ENCODE measurements at places on chromosomes 1 and 21.

GRCh38 chr1:145916745-145917144, 1.8 kb downstream of the PEX11B start:
- no peak for DNase-seq

DNA sequence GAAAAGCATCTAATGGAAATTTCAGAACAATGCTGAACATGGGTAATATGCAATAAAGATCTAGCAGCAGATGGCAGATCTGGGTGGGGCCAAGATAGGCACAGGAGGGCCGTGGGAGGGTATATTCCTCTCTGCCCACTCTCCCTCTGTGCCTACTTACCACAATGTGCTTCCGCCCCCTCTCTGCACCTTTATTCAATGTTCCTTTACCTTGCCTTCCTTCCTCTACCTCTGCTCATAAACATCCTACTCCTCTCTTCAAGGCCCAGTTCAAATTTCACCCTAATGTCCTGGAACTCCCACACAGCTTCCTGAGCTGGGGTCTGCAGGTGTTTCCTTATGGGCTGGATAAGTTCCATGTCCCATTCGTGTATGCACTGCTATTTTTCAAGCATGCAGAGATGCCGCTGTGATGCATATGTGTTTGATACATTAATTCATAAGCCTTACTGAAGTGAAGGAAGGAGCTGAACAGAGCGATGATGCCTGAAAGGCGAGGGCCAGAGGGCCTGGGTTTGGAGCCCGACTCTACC, 65.6 kb upstream of the EDEM3 start:
- no peak for DNase-seq

GRCh38 chr1:152501704-152502103, 8.9 kb upstream of the LCE5A start:
- no peak for DNase-seq

DNA sequence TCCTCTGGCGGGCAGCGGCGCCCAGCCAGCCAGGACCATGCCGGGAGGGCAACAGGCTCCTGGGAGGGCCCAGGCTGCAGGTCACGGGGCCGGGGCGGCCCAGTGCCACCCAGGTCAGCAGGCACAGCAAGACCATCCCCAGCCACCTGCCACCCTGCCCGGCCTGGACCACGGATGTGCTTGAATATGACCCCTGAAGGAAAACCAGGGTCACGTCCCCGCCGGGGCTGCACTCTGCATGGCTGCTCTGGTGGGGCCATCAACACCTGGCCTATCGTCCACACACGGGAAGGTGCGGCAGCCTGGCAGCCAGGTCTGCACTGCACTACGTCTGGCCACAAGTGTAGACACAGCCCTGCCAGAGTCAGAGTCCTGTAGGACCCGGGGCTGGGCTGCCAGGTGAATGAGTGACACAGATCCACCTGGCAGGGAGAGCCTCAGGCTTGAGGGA, 6.9 kb downstream of the WNT9A start:
- no peak for DNase-seq

DNA sequence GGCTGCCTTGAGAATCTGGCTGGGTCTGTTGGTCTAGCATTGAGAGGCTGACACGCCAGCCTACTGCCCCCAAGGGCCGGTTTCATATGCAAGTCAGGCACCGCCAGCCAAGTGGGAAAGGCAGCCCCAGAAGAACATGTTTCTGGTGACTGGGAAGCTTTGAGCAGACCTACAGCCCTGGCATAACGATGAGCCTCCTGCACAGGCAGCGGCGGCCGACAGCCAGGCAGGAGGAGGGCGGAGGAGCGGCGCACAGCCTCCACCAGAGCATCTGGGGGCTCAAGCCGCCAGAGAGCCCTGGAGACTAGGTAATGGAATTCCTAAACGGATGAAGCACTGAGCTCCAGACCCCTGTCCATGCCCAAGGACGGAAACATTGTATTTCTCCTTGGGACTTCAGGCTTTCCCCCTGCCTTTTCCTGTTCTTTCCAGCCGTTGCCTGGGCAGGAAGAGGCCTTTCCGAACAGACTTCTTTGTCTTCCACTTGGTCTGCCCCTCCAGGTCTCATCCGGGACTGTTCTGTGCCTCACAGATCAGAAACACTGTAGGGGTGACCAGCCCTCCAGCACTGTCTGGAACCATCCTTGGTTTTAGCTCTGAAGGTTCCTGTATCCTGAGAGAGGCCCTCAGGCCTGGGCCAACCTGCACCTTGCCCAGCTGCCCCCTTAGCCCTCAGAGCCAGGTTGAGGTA, 59.5 kb downstream of the IRF2BP2 start:
- DNase-seq: no peak

GRCh38 chr1:95584315-95584714, 350.3 kb downstream of the RWDD3 start:
- no peak for DNase-seq

DNA sequence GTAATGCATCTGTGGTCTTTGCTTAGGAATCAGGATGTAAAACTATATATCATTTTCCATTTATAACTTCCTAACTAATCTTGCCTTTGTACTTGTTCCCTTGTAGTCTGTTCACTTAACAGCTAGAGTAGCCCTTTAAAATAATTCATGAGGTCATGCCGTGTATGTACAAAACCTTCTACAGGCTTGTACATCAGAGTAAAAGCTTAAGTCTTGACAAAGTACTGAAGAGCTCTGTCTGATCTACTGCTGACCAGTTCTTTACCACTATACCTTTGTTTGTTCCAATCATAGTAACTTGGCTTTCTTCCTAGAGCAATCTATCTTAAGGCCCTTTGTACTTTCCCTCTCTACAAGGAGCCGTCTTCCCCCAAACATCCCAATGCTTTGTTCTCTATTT, 90.7 kb upstream of the KIAA1614 start:
- no peak for DNase-seq

DNA sequence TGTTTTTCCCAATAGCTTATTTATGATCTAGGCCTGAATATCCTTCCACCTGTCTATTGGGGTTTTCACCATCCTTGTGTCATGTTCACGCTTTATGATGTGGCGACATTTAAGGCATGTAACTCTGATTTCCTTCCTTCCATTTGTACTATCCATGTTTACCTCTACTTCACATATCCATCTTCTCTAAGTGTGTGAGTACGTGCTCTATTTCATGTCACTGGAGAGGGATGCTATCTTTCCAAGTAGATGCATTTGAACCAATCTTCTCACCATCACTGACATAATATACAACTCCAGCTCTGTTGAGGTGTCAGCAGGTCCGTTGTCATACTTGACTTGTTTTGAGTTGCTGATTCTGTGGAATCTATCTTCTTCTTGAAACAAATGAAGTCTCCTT, 283.2 kb downstream of the PTBP2 start:
- DNase-seq: no peak

- DNase-seq: no peak
Measured at GRCh38 chr1:160993544-160994193, 27.3 kb downstream of the F11R start.

- DNase-seq: no peak
Measured at GRCh38 chr1:245245021-245245667, 90.4 kb downstream of the KIF26B start.

GRCh38 chr1:21378705-21379494, 61.0 kb upstream of the NBPF3 start:
- DNase-seq: no peak

DNA sequence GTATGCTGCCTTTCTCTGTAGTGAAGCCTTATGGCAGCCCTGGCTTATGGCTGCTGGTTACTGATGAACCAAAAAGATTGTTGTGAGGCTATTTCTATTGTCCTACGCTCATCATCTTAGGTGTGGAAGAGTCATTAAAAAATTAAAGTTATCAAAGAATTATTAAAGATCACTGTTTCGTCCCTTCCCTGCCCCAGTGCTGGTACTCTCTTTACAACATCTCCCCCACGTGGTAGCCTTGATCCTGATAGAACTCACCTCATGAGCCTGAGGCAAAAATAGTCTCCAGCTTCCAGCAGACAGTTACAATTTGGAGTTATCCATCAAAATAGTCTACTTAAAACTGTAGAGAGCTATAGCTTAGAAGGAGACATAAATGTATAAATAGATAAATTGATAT, 201.5 kb downstream of the S1PR1 start:
- DNase-seq: no peak

GRCh38 chr1:232036181-232036933, 409.8 kb downstream of the DISC1 start:
- no peak for DNase-seq

- no peak for DNase-seq
Measured at GRCh38 chr1:61602663-61603062, 122.3 kb downstream of the TM2D1 start.

DNA sequence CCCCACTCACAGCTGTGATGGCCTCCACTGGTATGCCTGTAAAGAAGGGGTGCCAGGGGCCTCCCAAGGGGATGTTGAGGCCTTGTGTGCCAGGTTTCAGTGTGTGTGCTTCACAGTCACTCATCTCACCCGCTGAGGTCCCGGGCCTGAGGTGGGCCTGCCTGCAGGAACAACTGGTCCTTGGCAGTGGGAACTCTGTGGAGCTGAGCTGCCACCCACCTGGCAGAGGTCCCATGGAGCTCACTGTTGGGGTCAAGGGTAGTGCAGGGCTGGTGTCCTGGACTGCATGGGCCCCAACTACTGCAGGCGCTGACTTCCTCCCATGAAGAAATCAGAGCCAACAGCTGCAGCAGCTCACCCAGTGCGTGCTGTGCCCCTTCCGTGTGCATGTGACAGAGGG, 17.3 kb upstream of the ZNF678 start:
- no peak for DNase-seq

- DNase-seq: no peak
Measured at GRCh38 chr1:154469844-154470560, 32.0 kb upstream of the TDRD10 start.

DNA sequence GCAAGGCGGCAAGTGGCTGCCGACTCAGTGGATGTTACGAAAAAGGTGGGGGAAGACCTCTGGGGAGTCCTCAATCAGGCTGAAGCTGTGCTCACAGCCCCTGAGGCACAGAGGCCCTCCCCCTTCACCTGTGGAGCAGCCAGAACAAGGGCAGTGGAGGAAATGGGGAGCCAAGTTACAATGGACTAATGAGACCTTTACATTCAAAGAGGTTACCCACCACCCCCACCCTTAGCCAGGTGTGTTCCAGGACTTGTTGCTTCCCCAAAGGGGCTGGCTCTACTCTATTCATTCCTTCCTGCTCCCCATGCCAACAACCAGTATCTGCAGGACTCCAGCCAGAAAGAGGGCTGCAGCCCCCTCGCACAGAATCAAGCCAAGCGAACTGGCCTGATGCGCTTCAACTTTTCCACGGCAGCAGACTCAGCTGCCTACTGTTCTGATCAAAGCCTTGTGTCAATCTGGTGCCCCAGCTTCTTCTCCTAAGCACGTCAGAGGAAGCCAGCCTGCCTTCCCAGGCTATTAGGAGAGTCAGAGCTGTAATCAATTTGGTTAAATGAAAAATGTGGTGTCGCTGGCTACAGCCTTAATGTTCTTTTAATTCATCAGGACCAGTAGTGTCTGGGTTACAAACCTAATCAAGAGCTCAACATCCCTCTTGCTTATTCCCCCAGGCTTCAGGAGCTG, 1.8 kb upstream of the SYT2 start:
- no peak for DNase-seq

DNA sequence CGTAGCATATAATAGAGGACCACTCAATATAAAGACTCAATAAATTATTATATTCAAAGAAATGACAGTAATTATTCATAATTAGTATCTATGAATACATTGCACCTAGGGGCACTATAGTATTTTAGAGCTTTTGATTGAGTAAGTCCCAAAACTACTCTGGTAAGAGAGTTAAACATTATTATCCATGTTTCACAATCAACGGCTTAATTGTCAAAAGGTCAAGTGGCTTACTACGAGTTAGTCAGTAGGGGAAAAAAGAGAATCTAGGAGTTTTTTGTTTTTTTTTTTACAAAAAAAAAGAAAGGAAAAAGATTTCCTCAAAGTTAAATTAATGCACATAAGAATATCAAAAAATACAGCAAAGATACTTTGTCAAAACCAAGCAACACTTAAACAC, 20.4 kb upstream of the LAMC1 start:
- DNase-seq: no peak

DNA sequence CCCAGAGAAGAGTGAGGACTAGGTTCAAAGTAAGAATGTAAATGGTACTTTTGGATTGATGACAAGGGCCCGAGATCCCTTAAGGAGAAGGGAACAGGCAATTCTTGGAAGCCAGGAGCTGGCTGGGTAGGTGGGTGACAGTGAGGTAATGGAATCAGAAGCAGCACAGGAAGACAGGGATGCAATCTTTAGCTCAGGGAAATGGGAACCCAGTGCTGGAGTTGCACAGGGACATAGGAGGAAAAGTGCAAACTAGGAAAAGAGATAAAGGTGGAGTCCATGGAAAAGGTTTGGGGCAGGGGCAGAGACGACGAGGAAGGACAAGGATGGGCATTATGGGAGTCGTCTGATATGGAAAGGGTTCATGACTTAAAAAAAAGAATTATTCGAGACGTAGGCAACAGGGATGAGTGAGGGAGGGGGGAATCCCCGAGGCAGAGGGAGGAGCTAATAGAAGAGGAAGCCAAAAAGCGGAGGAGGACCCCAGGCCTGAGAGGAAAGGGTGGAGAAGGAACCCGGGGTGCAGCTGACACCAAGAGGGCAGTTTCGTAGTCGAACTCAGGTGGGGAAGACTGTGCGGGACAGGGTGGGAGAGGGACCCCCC, 495 bp downstream of the PI4KB start:
- peak; percentile 77 for DNase-seq

DNA sequence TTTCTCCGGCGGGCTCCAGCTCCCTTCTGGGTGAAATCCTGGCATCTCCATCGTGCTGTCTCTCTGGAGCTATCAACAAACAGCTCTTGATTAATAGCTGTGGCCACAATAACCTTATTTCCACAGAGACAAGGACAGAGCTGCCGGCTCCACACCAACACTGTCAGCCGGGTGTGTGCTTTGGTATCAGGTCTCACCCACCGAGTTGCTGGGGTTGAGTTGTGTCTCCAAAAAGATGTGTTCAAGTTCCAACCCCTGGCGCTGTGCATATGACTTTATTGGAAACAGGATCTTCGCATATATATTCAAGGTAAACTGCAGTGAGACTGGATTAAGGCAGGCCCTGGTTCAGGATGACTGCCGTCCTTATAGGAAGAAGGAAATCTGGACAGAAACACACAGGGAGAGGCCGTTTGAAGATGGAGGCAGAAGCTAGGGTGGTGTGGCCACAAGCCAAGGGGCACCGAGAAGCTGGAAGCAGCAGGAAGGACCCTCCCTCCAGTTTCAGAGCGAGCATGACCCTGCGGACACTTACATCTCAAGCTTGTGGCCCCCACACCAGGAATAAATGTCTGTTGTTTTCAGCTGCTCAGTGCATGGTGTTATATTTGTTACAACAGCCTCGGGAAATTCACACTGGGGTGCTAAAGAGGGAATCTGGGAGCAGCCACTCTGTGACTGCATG, 88.4 kb upstream of the TMPRSS2 start:
- no peak for DNase-seq

GRCh38 chr21:41295721-41296254, 20.8 kb upstream of the FAM3B start:
- no peak for DNase-seq

DNA sequence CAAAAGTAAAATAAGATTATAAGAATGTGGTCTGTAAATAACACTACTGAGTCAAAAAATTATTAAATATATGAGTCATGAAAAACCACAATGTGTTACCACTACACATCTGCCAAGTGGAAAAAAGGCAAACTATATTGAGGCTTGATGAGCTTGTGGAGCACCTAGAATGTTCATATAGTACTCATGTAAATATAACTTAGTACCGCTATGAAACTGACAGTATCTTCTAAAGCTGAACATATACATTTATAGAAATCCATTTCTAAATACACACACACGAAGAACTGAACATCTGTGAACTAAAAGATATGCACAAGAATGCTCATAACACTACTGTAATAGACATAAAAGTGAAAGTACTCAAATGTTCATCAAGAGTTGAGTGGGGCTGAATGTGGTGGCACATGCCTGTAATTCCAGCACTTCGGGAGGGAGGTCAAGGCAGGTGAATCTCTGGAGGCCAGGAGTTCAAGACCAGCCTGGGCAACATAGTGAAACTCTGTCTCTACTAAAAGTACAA, 18.5 kb upstream of the GBP3 start:
- DNase-seq: no peak

Data from CD4-positive, alpha-beta T cell treated with Interleukin-15 for 1 hour (primary cell).